ENCODE measurements at places on chromosomes 2 and 18.

DNA sequence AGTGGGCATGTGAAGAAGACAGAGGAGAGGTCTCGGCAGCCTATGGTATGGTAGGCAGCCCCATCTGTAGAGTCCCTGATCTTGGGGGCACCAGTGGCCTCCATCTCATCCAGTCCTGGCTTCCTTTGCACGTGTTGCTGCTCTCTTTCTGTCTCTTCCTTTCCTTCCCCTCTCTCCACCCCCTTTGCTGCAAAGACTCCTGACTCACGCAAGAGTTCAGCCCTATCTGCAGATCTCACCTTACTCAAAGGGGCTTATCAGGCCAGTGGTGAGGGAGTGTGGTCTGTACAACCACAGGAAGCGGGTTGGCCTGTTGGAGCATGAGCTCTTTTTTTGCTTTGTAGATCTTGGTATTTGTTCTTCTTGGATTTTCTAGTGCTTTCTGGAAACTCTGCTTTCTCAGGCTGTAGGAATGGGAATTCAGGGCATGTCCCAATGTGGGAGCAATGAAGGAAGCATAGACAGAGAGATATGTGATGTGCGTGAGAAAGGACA, 14.6 kb upstream of the NT5DC4 start:
- no peak for DNase-seq

- no peak for DNase-seq
Observed at GRCh38 chr18:77071711-77072292, 60.8 kb downstream of the MBP start.

GRCh38 chr18:39496986-39497385, 1931.4 kb upstream of the CELF4 start:
- DNase-seq: no peak

- no peak for DNase-seq
Observed at GRCh38 chr2:128812183-128812940, 493.7 kb upstream of the HS6ST1 start.

- DNase-seq: no peak
Observed at GRCh38 chr2:144521686-144522085, 1.8 kb upstream of the ZEB2 start.

GRCh38 chr18:59070181-59070912, 69.3 kb upstream of the SEC11C start:
- peak; percentile 77 for DNase-seq

DNA sequence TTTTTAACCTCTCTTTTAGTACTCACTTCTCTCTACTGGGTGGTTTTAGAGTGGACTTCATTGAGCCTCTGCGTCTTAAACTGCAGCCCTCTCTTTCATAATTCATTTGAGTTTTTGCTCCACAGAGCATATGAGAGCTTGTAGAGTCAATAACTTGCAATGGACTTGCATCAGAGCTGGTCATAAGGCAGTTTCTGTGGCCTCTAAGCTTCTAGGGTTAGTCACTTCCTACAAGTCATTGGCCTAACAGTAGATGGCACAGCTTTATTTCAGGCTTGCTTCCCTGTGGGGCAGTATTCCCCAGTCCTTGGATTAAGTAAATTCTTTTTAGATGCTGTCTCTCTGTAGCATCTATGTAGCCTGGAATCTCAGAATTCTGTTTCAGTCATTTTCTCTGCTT, 1435.7 kb downstream of the LRP1B start:
- no peak for DNase-seq

DNA sequence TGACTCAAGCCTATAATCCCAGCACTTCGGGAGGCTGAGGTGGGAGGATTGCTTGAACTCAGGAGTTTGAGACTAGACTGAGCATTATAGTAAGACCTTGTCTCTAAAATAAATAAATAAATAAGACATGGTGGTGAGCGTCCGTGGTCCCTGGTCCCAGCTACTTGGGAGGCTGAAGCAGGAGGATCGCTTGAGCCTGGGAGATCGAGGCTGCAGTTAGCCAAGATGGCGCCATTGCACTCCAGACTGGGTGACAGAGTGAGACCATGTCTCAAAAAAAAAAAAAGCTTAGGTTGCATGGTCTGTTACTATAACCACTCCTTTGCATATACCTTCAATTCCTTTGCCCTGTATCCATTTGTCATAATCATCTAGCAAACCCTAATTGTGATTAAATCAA, 3.7 kb downstream of the CYP20A1 start:
- no peak for DNase-seq

DNA sequence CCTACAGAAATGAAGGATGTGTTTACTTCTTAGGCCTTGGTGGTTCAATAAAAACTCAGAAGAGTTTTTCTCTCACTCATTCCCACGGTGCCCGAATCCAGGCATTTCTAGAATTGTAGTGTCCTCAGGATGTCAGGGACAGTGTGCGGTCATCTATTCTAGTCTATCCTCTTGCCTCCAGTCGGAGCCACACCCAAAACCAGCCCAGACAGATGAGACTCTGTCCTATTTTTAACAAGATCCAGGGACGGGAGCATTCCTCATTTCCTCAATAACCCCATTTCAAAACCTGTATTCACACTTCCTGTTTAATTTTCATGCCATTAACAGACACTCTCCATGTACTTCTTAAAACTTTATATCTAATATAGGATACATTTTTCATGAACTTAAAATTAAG, 11.6 kb upstream of the RBMS1 start:
- no peak for DNase-seq

GRCh38 chr2:74316627-74317295, 26.5 kb downstream of the SLC4A5 start:
- no peak for DNase-seq

- DNase-seq: no peak
Observed at GRCh38 chr2:20797096-20797495, 25.8 kb downstream of the LDAH start.

GRCh38 chr2:147501968-147502367, 342.9 kb upstream of the ACVR2A start:
- DNase-seq: no peak

DNA sequence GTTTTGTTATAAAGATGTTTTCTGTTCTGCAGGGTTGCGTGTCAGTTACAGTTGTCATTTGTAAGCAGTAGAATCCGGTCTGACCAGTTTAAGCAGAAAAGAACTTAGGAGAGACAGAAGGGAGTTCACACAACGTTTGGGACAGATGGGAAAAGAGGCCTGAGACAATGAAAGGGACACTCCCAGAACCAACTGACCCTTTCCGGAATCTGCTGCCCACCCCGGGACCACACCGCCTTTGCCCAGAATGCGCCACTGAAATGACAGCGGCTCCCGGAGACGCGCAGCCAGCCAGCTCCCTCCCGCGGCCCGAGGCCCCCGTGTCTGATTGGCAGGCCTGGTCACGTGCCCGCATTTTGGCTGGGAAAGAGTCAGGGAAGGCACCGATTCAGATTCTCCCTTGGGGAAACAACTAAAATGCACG, 244.6 kb downstream of the BCL2 start:
- peak; percentile 25 for DNase-seq

DNA sequence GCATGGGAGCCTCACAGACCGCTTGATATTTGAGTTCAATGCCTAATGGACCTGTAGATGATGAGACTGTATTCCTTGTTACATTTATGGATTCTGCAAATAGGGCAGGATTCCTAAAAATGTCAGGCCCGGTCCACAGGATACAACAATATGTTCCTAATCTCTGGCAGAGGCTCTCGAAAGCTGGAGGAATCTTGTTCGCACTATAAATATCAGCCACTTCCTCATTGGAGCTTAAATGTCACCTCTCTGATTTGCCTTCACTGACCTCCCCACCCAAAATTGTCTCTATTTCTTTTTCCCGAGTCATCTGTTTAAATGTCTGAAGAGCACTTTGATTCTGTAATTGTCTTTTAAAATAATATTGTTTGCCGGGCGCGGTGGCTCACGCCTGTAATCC, 12.0 kb upstream of the ACSL3 start:
- DNase-seq: no peak

DNA sequence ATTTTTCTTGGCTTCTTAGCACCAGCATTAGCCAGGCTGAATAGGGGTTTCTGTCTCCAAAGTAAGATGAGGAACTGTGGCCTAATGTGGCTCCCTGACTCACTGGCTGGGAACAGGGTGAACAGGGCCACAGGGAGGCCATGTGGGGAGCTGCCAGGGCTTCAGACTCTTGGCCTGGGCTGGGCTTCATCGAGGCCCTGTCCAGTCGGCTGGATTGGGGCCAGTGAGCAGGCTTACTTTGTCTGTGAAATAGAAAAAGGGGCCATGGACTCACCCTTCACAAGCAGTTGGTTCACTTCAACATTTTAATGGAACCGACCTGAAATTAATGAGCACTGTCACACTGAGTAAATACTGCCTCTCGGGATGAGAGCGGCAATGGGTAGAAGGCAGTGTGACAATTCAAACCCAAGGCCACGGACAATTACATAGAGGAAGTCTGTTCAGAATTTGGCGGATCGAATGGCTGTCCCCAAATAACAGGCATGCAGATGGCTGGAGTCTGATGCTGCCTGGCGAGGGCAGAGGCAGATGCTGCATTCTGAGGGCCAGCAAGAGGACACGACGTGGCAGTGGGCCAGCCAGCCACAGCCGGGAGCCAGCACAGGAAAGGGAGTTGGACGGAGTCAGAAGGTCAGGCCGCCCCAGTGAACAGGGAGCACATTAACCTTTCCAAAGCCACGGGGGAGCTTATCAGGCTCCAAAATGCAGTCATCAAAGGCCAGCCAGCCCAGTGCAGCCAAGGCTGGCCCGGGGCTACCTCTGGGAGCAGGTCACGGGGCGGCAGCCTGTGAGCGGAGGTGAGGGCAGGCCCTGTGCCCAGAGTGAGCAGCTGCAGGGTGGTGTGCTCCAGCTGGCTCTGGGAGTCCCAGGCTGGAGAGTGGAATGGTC, 146.6 kb upstream of the REV1 start:
- DNase-seq: no peak

DNA sequence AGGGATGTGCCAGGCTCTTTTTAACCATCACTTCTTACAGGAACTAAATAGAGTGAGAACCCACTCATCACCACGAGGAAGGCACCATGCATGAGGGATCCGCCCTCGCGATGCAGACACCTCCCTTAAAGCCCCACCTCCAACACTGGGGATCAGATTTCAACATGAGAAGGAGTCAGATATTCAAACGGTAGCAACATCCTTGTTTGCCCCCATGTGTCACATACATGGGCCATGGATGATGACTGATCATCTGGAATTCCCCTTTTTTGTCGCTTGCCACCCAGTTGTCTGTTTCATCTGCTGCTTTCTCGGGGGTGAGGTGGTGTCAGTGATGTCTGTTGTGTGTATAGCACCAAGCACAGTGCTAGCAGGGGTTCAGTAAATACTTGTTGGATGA, 57.9 kb downstream of the NCK2 start:
- no peak for DNase-seq

DNA sequence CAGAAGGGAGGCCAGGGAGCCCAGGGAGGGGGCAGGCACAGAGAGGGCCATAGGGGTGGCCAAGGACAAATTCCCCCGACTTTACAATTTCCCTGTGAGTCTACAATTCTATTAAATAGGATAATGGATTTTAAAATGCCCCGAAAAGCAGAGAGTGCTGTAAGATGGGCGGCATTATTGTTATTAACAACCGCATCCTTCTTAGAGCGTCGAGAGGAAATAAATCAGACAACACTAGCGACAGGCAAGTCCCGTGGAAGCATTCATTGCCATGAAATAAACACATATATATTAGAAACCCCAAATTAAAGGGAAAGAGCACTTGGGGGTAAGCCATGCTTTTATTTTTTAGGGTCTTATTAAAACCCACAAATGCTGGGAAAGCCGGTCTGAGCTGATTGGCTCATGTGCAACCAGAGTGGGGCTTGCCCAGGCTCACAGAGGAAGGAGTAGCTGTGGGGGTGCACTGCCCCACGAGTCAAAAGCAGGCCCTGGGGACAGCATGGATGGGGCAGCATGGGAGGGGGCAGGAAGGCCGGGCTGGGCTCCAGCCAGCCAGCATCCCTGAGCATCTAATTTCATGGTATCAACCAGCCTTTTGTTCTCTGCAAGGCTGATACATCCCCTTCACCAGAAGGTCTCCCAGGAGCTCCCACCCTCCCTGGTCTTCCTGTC, 187.1 kb downstream of the CELF4 start:
- no peak for DNase-seq

DNA sequence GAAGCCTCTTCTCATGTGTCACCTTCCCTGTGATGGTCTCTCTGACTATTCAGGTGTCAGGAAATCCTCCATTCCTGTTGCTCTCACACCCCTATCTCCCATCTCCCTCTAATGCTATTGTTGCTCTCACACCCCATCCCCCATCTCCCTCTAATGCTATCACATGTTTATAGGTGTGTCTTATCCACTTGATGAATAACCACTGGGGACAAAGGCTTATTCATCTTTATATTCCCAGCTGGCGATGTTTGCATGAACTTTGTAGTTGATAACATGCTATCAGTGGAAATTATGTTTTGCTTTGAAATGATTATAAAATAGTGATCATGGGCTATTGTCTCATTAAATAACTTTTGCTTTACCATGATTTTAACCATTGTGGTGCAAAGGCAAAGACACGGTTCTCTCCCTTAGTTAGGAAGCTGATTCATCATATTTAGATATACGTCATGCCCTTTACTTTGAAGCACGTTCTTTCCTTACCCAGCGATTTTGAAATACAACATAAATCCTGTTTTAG, 220.5 kb downstream of the PMAIP1 start:
- DNase-seq: no peak

DNA sequence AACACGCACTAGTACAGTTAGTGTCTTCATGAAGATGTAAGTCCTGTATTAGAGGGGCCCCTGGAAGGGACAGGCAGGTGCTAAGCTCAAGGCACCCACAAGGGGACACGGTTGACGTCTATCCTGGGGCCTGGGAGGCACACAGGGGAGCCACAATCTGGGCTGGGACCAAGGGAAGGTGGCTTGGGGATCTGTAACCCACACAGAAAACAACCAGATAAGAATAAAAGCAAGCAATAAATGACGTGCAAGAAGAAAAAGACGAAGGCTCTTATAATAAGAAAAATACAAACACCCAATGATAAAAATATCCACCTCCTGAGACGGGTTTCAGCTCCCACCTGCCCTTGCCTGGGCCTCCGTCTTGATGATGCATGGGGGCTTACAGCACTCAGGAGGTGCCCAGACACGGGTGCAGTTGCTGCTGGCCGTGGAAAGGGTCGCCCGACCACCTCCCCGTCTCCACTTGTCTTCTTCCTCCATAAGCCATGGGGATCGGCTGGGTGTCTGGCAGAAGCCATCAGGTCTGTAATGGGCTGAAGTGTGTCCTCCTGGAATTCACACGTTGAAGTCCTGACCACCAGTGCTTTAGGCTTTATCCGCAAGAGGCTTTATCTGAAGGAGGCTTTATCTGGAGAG, 73.9 kb downstream of the TWIST2 start:
- DNase-seq: no peak

GRCh38 chr2:117979911-117980701, 33.8 kb downstream of the CCDC93 start:
- DNase-seq: no peak

- DNase-seq: no peak
Observed at GRCh38 chr2:37375741-37376288, 31.4 kb downstream of the QPCT start.
